T-helper 17 cell (primary cell): ENCODE measurements at places on chromosomes 2 and 18.

GRCh38 chr2:37589298-37589697 is 82.1 kb downstream of the CDC42EP3 start:
- no peak for DNase-seq

DNA sequence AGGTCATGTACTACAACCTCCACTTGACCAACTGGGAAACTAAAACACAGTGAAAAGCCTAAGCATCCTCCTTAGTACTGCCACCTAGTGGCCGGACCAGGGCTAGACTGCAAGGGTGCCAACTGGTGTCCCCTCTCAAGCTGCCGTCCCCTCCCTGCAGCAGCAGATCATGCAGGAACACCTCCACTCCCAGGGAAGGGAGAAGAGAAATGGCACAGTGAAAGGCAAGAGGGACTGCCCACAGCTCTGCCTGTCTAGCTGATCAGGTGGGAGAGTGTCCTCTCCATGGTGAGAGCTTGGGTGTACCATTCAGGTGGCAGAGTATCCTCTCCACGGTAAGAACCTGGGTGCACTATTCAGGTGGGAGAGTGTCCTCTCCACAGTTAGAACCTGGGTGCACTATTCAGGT is 78.1 kb downstream of the AAK1 start:
- DNase-seq = peak; percentile 68

DNA sequence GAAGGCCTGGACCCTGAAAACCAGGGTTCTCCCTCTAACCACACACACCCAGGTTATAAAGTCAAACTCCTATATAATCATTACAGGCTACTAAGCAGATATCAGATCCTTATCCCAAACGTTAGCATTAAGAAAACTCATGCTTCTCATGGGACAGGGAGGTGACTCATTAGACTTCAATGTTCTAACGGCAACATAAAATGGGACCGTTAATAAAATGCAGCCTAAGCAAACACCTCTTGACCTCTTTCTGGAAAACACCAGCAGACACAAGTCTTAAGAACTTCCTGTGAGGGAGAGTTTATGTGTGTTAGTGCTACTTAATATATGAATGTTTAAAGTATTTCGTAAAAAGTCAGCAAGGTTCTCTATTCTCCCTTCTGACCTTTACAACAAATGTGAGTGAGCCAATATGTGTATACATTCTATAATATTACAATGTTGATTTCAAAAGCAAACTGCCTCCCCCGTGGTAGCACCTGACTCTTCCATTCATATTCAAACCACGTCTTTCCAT is 31.7 kb downstream of the LPIN2 start:
- DNase-seq = no peak

DNA sequence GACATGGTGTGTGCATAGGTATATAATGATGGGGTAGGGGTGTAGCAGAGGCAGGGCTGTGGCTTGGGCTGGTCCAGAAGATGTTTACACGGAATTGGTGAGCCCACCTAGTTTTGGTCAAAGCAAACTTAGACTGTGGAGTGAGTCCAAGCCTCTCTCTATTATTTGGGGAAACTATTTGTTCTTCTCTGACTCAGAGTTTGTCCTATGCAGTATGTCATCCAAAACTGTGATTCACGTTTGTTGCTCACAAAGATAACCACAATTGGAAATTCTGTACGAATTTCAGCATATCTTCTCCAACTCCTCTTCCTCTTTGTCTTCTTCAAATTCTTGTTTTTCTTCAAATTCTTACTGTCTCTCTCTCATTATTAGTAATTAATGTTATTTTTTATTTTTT is 292.9 kb downstream of the XIRP2 start:
- DNase-seq = no peak

DNA sequence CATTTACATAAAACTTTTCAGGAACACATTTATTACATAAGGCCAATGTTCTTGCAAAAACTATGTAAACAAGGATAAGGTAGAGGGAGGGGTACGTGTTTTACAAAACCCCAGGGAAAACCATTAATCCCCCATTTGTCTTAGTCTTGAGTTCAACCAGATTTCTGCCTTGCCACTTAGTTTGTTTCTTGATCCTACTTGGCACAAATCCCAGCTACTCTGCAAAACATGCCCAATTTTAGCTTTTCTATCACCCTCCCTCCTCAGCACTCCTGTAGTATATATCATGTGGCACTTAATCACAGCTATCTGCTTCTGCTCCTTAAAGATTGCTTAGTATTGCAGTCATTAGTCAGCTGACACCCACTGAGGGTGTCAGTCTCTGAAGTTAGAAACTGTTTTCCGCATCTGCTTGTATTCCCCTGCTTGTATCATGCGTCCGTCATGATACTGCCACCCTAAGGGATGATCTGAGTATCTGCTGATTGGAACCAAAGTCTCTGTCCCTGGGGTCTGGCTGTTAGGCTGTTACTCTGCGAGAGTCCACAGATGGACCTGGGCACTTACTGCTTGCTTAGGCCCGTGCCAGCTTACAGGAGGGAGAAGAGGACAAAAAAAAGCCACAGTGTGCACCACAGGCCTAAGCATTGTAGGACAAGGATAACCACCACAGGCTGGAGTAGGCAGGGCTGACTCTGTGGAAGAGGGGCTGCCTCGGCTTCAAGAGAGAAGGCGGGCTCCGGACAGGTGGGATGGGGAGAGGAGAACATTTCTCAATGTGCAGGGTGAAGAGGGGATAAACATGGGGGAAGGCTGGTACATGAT is 82.2 kb downstream of the EPAS1 start:
- DNase-seq = no peak

GRCh38 chr2:170509452-170510193 is 205.5 kb upstream of the SP5 start:
- DNase-seq = no peak

GRCh38 chr2:8534729-8535468 is 147.0 kb upstream of the ID2 start:
- DNase-seq = no peak

DNA sequence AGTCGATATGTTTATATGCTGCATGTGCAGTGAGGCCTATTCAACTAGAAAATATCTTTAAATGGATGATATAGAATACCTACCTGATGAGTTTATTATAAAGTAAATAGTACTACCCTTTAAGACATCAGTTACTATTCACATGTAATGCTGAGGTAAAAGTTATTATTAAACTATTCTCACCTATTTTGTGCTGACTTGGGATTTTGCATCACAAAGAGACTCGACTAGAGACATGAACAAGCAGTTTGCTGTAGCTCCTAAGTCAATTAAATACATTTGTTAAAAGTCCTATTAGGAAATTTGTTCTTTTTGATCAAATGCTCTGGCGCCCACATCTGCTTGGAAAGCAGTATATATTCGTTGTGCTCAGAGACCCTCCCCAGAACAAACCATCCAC is 164.1 kb downstream of the CCDC85A start:
- DNase-seq = no peak

DNA sequence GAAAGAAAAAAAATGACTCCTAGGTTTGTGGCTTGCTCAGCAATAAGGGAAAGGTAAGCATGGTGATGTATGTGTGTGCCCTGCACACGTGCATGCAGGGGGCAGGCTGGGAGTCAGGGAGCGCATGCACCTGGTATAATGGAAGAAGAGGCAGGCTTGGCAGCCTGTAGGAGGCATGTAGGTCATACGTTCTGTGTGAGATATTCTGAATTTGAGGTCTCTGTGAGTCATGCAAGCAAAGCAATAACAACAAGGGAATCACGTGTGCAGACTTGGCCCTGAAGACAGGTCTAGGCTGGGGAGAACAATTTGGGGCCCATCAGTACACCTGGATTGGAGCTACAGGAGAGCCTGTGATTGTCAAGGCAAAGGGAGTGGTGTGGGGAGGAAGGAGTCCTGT is 94.5 kb upstream of the TTC39C start:
- no peak for DNase-seq

DNA sequence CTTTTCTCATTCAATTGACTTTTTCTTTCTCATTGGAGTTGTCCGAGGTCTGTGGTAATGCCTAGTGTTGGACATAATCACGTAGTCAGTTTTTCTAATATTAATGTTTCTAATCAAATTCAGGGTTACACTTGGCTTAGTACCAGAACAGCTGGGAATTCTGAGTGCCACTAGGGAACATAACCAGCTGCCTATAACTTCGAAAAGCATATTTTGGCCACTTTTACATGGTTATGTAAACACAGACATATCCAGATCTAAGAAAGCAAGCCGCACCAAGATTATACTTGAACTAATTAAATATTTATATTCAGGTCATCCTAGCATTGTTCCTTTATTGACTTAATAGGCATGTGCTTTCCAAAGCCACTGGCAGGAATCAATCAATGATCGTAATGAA is 91.1 kb upstream of the ARHGAP28 start:
- DNase-seq = no peak

DNA sequence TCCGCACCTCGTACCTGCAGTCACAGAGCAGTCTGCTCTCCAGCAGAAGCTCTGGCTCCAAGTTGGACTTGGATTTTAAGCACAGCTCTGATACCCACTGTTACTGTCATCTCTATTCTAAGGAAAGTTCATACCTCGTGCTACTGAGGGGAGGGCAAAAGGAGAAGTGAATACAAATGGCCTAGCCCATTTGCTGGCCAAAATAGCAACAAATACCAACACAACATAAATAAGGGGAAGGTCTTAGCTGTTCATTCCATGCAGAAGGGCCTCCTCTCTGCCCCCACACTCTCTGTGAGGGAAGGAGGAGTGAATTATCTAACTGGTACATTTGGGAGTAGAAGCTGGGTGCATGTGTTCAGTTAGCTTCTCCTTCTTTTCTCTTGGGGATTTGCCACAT is 739.4 kb upstream of the RAB6C start:
- no peak for DNase-seq

- no peak for DNase-seq
Observed at GRCh38 chr2:64659252-64659651, 5.5 kb upstream of the SERTAD2 start.

DNA sequence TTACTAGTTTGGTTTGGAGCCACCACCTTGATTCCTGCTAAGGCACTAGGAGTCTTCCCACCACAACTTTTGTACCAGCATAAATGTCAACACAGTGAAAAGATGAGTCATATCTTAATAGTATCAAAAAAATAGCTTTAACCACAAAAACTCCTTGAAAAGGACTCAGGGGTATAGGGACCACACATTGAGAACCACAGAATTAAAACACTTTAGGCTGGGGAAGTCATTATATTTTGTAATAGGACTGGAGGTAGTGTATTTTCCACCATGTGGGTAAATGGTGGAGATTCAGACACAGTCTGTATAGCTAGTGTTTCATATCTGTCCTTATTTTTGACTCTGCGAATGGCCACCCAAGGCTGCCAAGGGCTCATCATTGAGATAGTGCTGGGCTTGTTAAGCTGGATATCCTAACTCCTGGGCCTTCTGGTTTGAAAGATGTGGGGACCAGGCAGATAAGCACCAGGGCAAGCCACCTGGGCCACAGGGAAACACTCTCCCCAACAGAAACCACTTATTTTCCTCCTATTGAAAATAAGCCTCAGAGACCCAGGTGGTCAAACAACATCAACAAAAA is 19.1 kb upstream of the FHL2 start:
- no peak for DNase-seq

DNA sequence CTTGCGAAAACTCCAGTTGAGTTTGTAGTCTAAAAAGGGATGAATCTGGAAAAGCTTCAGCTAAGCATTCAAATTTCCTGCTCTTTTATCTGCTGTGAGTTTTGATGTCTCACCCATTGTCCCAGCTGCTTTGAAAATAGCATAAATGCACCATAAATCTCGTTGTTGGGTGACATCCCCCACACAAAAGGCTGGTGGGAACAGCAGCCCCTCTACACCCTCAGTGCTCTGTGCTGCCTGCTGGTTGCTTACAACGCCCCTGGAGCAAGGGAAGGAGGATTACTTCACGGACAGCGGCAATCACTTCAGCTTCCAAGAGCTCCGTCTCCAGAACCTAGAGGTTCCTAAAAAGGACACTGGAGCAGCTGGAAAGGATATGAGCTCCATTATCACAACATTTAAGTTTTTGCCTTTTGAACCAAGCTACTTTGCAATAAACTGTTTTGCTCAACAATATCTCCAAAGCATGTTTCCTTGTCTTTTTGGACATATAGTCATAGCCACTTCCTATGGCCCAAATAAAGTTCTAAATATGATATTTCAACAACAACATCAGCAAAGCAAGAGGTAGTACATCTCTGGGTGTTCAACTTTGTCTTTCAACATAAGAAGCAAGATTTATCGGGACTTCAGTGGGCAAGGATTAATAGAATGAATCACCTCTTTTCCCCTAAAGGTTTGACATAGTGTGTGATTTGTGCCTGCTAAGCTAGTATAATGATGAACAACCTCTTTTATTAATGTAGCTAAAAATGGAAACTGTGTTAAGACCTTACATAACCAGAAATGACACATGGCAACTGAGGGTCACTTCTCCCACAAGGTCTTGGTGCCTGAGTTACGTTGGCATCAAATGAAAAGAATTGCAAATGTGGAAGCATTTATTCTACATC is 413.5 kb downstream of the TXNL1 start:
- DNase-seq = no peak

DNA sequence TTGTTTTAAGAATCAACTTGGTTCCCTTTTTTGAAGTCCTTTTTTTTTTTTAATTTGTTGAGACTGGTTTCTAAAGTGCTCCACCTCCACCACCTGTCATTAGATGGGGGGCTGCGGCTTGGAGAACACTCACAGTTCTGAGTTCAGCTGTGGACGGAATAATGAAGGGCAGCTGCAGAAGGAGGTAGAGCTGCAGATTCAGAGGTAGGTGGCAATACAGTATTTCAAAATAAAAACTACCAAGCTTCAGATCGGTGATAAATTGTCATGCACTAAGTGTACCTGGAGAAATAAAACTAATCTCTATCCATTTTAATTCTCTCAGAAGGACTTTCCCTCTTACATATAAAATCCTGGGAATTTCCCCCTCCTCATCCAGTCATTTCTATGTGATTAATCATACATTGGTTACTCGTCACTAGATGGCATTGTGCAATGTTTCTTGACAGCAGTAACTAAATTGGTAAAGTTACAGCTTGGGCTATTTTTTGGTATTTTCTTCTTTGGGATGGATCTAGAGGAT is 81.1 kb upstream of the SLC39A10 start:
- no peak for DNase-seq

DNA sequence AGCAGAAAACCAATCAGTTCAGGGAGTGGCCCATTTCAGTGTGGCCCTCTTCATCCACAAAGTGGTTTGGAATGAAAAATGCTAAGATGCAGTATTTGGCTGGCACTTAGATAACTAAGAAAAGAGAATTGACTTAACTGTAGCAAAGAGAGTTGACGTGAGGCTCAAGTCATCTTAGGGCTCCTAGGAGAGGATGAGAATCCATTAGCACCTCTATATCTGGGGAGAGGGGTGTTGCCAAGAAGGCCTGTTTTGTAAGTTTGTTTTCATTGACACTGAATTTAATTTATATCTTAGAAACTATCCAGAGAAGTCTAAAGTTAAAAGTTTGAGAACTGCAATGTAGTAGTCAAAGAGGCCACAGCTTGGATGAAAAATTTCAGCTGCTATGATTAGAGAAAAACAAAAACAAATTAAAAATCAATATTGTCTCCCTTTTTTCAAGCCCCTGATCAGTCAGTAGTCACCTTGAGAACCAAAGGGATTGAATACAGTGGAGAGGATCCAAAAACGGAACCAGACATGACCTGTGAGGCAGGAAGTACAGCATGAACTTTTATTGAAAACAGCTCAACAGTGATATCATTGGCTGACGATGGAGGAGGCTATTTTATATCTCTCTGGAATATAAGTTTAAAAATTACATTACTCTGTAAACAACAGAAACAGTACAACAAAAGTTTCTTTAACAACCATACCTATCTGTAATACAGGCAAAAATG is 52.7 kb downstream of the PHLPP1 start:
- no peak for DNase-seq
